Karpas-422 (cell line): ENCODE measurements at places on chromosomes 5 and 9. TPM values are rescaled to one million over a fixed set of nuclear protein-coding genes. Genes with fewer than 3 reads are reported as not detected.

SNX2 gene
- 30.6 and 76.2 TPM in 2 replicates for total RNA-seq

PFDN1 gene
- total RNA-seq, result 28.2 and 49.8 TPM in 2 replicates

DNA sequence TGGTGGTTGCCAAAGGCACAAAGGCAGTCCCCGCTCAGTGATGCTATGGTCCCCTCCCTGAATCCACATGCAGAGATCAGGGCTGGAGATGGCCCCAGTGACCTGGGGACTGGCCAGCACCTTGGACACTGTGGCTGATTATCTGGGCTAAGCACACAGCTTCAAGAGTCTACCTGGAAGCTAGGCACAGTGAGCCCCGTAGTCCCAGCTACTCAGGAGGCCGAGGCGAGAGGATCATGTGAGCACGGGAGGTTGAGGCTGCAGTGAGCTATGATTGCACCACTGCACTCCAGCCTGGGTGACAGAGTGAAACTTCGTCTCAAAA is 8.3 kb upstream of the SCGB3A1 start:
- no peak for DNase-seq

DNA sequence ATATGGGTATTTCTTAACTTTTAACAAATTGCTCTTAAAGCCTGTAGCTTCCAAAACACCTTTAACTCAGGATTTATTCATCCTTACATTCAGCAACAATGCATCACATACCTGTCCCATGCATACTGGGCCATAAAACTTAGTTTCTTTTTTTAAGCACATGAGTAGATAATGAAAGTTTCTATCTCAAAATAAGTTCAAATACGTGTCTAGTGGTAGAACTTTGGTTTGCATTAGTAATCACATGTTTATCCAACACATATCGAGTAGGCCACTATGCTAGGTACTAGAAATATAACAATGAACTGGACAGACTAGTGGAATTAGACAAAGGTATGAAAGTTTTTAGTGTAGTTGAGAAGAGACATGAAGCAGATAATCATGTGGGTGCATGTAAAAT is 99.6 kb downstream of the DOCK2 start:
- DNase-seq, result no peak

DNA sequence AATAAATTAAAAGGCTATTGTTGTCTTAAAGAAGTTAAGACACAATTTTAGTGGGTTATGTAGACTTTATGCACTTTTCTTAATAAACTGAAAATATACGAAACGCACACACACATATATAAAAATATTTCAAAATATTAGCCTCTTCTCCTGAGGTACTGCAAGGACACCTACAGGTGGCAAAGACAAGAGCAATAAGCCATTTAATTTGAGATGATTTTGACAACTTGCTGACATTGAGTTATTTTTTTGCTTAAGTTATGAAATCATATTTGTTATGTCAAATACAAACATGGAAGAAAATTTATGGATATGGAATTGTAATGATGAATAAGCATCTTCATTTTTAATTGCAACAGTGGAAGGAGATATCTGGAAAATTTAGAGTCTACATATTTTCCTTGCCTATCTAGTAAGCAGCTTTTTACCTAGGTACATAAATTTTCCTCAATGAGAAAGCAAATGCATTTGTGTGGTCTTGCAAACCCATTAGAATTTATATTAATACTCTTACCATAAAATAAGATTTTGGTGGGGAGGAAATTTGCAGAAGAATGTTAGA is 301.6 kb downstream of the ISL1 start:
- DNase-seq, result no peak

DNA sequence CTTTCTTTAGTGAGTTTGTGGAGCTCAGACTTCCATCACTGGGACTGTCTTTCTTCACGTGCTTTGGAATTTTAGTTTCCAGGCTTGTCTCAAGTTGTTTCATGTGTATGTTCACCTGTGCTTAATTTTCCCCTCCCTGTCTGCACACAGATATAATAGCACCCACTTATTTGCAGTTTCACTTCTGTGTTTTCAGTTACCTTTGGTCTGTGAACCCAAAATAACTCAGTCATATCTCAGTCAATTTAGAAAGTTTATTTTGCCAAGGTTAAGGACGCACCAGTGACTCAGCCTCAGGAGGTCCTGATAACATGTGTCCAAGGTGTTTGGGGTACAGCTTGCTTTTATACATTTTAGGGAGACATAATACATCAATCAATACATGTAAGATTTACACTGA is 330.4 kb downstream of the ICE1 start:
- DNase-seq, result no peak
